ENCODE measurements at places on chromosomes 12 and 14.

DNA sequence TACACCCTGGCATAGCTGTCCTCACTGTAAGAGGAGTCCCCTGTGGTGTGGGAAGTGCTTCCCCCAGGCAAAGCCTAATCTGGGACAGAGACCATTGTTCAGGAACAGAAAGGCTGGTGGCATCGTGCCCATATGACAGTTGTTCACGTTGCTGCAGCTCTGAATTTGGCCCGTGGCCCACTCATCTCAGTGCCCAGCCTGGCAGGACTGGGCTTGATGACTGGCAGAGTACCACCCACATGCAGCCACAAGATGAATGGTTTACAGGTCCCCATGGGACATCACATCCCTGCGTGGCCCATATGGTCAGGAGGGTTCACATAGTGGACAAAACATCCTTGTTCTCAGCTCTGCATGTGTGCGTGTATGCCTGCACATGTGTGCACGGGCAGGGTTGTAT lies 17.5 kb downstream of the IQSEC3 start:
- DNase-seq = no peak

DNA sequence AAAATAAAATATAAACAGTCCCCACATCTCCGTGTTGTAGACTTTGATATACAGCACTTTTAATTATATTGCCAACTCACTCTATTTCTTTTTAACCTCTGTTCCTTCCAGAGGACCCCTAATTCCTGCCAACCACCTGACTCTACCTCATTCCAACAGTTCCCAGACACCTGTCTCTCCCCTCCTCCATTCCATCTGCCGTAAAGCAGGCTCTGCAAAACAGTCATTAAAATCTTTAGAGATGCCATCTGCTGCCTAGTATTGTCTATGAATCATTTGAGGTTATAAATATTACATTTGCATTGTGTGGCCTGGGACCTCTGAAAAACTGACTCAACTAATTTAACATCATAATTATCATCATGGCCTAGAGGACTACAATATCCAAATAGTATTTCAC lies 148.8 kb upstream of the DCN start:
- no peak for DNase-seq

GRCh38 chr14:72917094-72917802 lies 9.0 kb upstream of the DCAF4 start:
- no peak for DNase-seq

DNA sequence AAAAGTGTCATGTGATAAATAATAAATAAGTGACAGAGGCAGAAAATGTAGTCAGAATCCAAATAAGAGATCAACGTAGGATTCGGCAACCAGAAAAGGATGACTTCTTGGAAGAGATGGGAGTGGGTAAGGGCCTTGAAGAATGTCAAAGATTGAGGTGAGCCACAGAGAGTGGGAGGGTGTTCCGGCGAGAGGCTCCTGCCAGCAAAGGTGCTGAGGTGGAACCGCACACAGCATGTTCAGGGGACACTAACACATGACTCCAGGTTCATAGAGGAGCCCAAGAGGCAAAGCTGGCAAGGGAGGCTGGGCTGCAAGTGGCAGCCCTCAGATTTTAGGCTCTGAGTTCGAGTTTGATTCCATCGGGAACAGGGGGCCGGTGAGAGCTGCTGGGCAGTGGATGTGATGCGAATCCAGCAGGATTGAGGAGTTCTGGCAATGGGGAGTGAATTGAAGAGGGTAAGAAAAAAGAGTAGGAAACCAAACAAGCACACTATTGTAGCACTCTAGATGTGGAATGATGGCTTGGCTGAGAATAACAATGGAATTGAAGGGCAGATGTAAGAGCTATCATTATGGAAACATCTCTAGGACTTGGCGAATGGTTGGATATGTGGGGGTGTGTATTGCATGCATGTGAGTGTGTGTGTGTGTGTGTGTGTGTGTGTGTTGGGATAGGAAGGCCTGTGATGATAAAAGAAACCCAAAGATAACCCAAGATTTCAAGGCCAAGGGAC lies 36.5 kb downstream of the LRRC74A start:
- DNase-seq = no peak

DNA sequence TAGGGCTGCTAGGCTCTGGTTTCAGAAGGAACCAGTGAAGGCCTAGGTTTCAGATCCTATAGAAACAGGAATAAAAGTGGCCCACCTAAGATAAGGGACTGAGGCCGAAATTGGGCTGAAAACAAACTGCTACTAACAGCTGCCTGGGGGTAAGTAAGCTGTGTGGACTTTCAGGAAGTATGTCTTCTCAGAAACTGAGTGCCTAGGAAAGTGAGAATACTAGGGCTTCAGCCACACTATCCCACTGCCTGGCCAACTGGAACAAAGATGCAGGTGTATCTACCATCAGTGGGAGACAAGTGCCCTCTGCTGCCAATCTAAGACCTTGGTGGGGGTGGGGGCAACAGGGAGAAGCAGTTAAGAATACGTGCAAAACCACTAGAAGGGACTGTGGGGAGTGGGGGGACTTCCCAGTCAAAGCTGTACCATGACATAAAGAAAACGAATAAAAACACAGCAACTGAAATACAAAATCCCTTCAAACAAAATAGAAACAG lies 82.5 kb downstream of the MED13L start:
- DNase-seq = peak; percentile 74

GRCh38 chr12:91127751-91128150 lies 16.5 kb upstream of the LUM start:
- no peak for DNase-seq

- no peak for DNase-seq
Measured at GRCh38 chr12:107026806-107027635, 40.1 kb upstream of the MTERF2 start.

- DNase-seq = no peak
Measured at GRCh38 chr12:2374092-2374906, 321.5 kb downstream of the CACNA1C start.

- DNase-seq = no peak
Measured at GRCh38 chr14:59583755-59584154, 7.1 kb upstream of the CCDC175 start.
